ENCODE measurements at places on chromosomes 2 and 18.
A peak's percentile ranks its signal among the peaks of the same experiment; 100 is the strongest.

GRCh38 chr2:1665761-1666505 is 78.4 kb downstream of the PXDN start:
- no peak for DNase-seq

DNA sequence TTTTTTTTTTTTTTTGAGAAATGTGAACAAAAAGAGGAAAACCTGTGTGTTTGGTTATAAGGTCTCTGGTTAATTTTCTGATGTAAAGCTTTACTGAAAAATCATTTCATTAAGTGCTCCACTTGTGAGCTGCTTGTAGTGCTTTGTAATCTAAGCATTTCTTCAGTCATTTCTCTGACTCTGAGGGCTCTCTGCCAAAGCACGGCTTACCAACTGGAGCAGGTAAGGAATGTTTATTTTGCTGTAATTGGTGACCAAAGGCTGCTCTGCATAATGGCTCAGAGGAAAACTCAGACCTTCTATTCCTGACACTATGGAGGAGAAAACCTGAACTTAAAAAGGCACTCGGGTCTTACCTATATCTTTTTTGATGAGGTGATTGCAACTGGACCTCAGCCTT is 848.8 kb downstream of the MBD2 start:
- DNase-seq, result no peak

- DNase-seq, result no peak
Observed at GRCh38 chr2:30181176-30181575, 34.4 kb downstream of the YPEL5 start.

- no peak for DNase-seq
Observed at GRCh38 chr2:3659447-3660432, 1.7 kb downstream of the ALLC start.

DNA sequence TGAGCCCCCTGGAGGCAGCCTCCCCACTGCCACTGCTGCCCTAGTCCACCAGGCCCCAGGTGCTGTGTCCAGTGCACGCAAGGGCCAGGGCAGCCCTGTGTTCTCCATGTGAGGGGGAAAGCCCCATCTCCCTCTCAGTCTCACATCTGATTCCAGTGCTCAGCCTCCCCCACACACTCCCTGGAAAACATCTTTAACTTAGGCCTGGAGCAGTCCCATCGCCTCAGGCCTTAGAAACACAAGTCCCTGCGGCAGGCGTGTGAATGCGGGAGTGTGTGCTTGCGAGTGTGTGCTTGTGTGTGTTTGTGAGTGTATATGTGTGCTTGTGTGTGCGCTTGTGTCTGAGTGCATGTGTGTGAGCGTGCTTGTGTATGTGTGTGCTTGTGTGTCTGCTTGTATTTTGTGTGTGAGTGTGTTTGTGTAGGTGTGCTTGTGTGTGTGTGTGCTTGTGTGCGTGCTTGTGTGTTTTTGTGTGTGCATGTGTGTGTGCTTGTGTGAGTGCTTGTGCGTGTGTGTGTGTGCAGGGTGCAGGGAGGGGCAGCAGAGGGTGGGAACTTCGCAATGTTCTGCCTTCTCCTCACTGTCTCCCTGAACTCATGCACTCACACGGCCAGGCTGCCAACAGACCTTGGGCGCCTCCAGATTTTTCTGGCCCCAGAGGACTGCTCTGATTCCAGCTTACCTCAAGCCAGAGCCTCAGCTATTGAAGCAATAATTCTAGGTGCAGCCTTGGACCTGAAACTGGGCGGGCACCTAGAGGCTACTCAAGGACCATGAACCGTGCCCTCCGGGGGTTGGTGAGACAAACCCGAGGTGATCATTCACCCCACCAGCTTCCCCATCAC is 139.6 kb downstream of the CABLES1 start:
- DNase-seq, result no peak

- DNase-seq, result peak; percentile 37
Observed at GRCh38 chr2:145088756-145089155, 568.8 kb upstream of the ZEB2 start.

DNA sequence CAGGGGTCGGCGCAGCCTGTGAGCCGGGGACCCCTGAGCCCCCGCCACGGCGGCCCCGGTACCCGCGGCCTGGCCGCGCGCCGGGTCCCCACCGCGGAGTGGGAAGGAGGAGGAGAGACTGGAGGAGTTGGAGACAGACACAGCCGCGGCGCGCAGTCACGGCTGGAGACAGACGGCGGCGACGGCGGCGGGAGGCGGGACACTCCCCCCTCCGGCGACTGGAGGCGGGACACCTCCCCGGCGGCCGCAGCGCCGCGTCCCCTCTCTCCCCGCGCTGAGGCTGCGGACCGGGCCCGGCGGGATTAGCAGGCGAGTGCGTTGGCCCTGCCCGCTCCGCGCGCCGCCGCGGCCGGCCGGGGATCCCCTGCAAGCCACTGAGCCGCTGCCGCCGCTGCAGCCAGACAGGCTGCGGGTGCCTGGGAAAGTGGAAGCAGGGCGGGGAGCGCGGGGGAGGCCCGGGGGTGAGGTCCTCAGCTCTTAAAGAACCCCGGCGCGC is 1.0 kb upstream of the LDLRAD4 start:
- no peak for DNase-seq

DNA sequence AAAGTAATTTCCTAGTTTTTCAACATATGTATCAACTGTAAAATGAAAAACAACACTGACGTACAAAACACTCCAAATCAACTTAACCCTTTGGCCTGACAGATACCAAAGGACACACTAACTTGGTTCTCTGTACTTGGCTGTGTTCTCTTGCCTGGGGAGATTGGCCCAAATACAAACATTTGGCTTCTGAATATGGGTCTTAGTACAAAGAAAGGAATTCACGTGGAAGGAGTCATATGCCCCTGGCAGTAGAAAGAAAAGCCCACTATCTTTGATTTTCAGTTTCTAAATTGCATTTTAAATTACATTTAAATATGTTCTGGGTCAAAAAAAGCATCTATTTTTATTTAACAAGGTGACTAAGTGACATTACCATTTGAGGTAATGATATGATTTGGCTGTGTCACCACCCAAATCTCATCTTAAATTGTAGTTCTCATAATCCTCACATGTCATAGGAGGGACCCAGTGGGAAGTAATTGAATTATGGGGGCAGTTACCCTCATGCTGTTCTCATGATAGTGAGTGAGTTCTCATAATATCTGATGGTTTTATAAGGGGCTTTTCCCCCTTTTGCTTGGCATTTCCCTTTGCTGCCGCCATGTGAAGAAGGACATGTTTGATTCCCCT is 153.6 kb upstream of the CCDC195 start:
- DNase-seq, result peak; percentile 56

DNA sequence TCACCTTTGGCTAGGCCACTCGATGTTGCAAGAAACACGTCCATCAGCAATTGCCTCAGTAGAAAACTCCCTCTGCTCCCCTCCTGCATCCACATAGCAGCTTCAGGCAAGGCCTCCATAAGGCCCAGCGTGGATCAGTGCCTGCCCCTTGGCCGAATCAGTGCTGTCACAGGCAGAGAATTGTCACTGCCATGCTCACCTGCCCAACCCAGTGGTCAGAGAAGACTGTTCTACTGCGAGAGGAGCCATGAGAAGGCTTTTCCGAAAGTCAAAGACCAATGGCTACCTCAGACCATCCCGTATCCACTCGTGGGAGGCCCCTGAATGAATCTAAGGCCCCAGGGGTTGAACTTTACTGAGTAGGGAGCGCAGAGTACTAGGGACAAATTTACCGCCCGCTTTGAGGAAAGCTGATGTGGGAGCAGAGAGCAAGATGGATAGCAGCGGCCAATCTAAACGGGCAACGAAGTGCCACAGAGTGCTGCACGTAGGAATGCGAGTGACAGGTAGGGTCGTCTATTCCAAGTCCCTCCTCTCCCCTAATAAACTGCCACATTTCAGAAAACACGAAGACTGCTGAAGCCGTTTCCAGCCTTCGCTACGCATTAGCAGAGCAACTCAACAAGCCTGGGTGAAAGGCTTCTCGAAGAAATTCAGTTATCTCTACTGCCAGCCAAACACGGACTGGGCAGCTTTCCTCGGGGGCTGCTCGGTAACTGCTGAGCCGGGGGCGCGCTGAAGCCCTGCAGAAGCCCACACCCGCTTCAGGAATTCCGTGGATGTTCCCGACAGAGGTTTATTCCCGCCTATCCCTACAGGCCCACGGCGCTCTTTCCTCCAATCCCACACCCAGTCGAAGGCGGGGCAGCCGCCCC is 968 bp upstream of the RALBP1 start:
- peak; percentile 61 for DNase-seq

- DNase-seq, result peak; percentile 11
Observed at GRCh38 chr18:79857082-79857671, 59.4 kb downstream of the KCNG2 start.

- DNase-seq, result no peak
Observed at GRCh38 chr2:111157798-111158197, 37.1 kb downstream of the BCL2L11 start.

DNA sequence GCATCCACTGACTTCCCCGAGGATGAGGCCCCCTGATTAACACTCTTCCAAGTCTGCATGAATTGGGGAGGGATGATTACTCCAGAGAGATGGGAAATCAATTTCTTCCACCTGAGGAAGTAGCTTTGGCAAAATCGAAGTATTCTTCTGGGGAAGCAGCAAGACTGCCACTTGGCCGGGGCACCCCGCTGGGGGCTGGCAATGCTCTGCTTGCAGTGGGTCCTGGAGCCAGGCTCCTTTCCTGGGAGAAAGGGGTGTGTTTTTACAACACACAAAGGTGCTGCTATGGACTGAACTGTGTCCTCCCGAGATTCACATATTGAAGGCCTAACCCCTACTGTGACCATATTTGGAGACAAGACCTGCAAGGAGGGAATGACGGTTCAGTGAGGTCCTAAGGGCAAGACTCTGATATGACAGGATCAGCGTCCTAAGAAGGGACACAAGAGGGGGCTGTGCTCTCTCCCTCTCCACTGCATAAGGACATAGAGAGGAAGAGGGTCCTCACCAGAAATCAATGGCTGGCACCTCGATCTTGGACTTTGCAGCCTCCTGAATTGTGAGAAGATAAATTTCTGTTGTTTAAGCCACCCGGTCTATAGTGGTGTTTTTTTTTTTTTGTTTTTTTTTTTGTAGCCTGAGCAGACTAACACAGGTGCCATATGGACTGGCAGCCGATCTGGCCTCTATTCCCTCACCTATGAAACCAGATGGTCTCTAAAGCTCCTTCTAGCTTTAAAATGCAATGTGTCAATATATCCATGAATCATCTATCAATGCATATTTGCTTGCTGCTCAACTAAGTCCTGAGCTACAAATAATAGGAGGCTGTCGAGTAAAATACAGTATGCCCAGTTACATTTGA is 3.6 kb upstream of the SMARCAL1 start:
- DNase-seq, result no peak

- DNase-seq, result no peak
Observed at GRCh38 chr18:54950221-54950620, 9.0 kb downstream of the CCDC68 start.

Data from fibroblast of skin of left quadriceps (primary cell).